ENCODE measurements at places on chromosomes 5 and 9. TPM values are rescaled to one million over a fixed set of nuclear protein-coding genes. Genes with fewer than 3 reads are reported as not detected.

DNA sequence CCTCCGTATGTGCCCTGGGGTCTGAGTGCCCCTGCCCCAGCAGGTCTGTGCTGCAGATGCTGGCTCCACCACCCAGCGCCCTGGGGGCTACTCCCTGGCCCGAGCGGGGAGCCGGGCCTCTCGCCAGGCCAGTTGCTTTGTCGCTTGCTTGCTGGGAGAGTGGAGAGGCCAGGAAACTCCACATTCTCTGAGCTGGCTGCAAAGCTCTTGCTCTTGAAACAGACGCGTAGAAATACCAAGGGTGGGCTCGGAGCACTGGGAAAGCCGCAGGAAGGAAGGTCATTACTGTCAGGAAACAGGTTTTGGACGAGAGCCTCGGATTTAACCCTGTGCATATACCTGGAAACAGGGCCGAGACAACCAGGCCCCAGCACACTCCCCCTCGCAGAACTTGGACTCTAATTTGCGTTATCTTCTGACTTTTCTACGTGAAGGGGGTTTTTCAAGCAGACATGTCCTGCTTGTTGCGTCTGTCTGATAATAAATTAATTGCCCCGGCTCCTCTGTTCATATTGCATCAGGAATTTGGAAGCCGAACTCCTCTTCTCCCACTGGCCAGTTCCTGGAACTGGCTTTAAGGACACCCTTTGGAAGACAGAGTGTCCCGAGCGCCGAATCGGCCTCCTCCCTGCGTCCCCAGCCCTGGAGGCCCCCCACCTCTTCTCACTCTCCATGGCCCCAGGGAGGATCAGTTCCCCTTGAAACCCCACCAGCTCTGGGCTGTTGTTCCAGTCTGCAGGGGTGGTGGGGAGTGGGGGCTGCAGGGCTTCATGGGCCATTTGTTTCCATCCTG, 11.2 kb downstream of the ADAMTSL2 start:
- DNase-seq: no peak

DNA sequence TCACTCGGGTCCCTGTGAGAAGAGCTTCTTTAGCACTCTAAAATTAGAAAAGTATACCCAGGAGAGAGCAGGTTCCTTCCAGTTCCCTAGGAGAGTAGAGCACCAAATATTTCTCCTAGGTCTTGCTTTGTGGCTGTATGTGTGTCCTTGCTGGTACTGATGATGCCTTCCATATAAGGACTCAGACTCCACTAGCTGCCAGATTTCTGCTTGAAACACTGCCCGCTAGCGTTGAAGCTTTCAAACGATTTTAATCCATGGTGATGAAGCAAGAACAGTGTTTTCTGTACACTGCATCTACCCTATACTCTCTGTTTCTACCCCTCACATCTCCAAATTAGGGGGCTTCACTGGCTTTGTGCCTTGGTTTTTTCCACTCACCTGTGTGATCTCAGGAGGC, 2.4 kb upstream of the SMC2 start:
- DNase-seq: peak; percentile 33

- no peak for DNase-seq
Observed at GRCh38 chr5:52956915-52957747, 32.0 kb upstream of the ITGA2 start.

GRCh38 chr9:131273146-131273855, 3.0 kb downstream of the FAM78A start:
- DNase-seq: no peak

The ZNF483 gene
- 19.0 TPM for total RNA-seq

- no peak for DNase-seq
Observed at GRCh38 chr5:56443826-56444225, 210.7 kb upstream of the ANKRD55 start.

DNA sequence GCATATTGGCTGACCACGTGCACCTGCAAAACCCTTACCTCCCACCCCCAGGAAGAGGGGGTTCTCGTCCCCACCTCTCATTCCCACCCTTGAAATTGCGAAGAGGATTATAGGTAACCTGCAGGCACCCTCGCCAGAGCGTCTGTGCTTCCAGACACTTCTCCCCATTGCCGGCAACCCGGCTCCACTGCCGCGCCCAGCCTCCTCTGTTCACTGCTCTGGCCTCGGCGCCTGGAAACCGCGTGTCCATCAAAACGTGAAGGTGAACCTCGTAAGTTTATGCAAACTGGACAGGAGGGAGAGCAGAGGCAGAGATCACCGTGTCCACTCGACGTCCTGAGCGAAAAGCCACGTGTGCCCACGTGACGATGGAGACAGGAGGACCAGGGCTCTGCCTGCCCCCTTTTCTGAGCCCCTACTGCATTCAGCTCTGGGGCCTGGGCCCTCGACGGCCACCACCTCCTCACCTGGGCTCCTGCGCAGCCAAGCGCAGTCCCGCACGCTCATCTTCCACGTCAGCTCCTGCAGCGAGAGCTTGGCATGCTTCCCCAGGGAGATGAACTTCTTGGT, 1.9 kb downstream of the TERT start:
- DNase-seq: no peak

The IFNA13 gene
- not detected for total RNA-seq

DNA sequence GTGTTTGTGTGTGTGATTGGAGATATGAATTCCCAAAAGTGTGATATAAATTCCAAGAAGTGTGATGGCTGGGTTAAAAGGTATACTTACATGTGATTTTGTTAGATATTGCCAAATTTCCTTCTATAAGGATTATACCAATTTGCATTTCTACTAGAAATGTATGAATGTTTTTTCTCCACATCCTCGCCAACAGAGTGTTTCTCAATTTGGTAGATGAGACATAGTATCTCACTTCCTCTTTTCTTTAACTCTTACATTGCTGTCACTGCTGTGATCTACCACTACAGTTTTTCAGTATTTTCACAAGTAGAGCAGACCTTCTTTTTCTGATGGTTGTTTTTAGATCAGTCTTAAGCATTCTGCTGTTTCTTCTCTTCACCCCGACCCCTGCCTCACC, 111.3 kb downstream of the FER start:
- DNase-seq: no peak

DNA sequence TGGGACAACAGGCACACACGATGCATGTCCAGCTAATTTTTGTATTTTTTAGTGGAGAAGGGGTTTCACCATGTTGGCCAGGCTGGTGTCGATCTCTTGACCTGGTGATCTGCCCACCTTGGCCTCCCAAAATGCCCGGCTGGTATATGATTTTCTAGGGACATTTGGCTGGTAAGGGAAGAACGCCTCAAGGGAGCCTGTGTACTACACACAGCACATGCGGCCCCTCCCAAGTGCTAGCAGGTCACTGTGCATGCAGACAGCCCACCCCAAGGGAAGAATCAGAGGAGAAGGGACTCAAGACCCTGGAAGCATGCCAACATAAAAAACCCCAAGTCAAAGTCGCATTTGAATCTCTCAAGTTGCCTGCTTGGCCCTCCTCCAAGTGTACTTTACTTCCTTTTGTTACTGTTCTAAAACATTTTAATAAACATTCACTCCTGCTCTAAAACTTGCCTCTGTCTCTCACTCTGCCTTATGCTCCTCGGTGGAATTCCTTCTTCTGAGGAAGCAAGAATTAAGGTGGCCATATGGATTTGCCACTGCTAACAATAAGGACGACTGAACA, 24.3 kb upstream of the OTULINL start:
- no peak for DNase-seq

DNA sequence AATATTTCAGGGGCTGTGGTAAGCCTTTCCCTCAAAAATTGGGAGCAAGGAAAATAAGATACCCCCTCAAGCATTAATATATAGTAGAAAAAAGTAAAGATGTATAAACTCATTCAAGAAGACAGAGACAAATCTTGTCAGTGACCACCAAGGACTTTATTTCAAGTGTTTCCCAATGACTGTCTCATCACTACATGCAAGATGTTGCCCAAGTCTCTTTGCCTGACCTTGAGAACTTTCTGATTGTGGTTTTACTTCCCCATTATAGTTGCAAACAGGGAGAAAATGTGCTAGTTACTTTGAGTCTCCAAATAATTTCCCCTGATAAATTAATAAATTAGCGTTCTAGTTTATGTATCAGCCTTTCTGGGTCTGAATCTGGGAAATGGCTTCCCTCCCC, 4.0 kb upstream of the SLC46A2 start:
- no peak for DNase-seq

The GRXCR2 gene
- not detected for total RNA-seq

DNA sequence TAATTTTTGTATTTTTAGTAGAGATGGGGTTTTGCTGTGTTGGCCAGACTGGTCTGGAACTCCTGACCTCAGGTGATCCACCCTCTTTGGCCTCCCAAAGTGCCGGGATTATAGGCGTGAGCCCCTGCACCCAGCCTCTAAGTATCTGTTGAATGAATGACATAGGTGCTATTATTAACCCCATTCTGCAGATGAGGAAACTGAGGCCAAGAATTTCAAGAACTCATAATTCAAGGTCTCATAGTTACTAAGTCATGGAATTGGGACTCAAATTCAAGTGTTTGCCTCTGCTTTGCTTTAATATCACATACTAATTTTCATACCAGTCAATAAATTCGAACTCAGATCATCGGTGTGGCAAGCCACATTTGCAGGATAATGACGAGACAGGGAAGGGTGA, 1.9 kb downstream of the KIF20A start:
- no peak for DNase-seq

- DNase-seq: no peak
Observed at GRCh38 chr9:111474385-111474784, 9.8 kb downstream of the ECPAS start.

- no peak for DNase-seq
Observed at GRCh38 chr5:157351802-157352092, 85.8 kb downstream of the CYFIP2 start.

- DNase-seq: peak; percentile 94
Observed at GRCh38 chr5:54785729-54786591, 199.4 kb downstream of the ESM1 start.

DNA sequence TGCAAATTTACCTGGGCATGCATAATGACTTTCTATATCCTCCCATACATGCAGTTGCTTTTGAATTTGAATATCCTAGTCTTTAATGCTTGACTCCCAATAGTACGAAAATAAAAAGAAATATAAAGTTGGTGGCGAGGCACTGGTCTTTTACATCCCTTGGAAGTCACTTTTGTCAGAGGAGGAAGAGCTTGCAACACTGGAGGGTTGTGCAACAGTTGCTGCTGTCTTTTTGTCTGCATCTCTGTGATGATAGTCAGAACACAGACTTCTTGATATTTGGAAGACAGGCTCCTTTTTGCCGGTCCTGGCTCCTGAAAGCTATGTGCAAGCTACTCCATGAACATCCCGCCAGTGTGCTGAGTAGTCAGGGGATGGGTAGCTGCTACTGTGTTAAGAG, 16.8 kb upstream of the SGCD start:
- DNase-seq: no peak

The SLF1 gene
- total RNA-seq: 1.3 TPM

The TCF7 gene
- 6.3 TPM for total RNA-seq

- DNase-seq: no peak
Observed at GRCh38 chr5:57408714-57409113, 73.9 kb downstream of the ACTBL2 start.

- DNase-seq: no peak
Observed at GRCh38 chr5:60540856-60541805, 158.8 kb downstream of the DEPDC1B start.

The CAMK2A gene
- total RNA-seq: 0.96 TPM

- no peak for DNase-seq
Observed at GRCh38 chr9:695252-695651, 146.2 kb upstream of the DMRT1 start.

The CCNO gene
- total RNA-seq: 0.51 TPM

- no peak for DNase-seq
Observed at GRCh38 chr5:150146235-150146634, 9.4 kb downstream of the PDGFRB start.

DNA sequence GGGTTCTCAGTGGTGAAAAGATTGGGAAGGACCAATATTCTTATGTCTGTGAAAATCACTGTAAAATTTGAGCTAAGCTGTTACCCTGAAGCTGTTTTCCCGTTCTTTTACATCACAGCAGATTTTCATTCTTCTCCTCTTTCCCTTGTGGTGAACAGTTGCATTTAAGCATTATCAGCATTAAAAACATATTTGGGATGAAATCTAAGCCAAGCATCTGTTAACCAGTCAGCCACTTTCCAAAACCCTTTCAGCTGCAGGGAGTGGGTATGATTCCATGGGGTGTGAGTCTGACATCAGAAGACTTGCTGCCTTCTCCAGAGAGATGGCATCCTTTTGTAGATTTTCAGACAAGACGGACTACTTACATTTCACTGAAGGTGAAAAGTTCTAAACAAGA, 97.2 kb downstream of the TRIO start:
- no peak for DNase-seq

DNA sequence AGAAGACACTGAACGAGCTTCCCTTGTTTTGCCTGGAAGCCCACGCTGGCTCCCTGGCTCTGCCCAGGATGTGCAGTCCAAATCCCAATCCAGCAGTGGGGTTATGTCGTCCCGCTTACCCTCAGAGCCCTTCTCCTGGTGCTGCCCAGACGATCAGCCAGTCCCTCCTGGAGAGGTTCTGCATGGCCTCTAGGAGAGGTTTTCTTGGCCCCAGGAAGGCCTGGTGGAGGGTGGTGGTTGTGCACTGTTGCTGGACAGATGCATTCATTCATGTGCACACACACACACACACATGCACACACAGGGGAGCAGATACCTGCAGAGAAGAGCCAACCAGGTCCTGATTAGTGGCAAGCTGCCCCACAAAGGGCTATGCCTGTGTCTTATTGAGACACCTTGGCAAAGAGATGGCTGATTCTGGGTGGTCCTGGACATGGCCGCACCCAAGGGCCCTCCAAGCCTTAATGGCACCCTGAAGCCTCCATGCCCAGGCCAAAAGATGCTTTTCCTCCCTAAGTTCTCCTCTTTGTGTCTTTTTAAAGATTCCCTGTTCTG, 10.5 kb upstream of the OLFM1 start:
- DNase-seq: peak; percentile 11

DNA sequence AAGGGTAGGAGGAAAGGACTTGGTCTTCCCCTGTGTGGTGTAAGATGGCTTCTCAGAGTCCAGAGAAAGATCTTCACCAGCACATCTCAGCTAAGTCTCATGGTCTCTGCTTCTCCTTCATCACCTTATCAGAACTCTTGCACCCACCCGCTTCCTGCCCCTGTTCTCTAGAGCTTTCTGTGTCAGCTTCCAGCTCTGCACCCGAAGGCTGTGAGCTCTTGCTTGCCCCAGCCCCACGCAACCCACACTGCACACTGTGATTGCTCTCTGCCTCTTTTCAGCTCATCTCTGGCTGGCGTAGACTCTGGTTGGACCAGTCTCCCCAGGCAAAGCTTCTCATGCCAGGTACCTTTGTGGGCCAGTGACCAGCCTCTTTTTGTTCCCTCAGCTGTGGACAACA, 93.2 kb upstream of the RAPGEF1 start:
- DNase-seq: no peak

DNA sequence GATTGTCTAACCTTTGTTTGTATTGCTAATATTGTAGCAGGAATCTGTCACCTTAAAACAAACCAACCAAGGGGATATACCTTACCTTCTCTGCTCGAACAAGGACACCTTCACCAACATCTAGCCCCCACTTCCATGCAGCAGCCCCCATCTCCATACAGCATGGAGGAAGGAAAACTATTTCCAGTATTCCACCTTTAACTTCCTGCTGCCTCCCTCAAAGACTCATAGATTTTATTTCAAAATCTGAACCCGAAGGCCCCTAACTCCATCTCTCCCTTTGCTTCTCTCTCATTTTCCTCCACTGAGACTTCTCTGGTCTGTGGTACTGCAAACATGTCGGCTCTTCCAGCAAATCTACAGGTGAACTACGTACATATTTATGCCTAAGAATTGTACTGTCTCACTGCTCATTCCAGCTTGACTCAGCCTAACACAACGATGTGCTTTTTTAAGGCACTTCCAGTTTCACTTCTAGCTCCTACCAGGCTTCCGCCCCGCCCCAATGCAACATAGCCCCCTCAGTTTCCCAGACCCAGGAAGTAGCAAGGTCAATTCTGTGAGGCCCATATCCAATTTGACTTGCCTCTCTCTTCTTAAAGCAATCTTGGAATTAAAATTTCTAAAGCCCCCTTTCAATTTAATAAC, 70.7 kb upstream of the RNF38 start:
- peak; percentile 67 for DNase-seq
